Stimulated activated CD8-positive, alpha-beta memory T cell treated with anti-CD3 and anti-CD28 coated beads, Interleukin-4, amount 100 ng/mL, for 4 hours (primary cell): ENCODE measurements at places on chromosomes 7 and 10.

- DNase-seq, result no peak
Measured at GRCh38 chr10:128027822-128028507, 98.3 kb downstream of the MKI67 start.

GRCh38 chr7:80206763-80207162, 72.1 kb downstream of the GNAI1 start:
- DNase-seq, result no peak

DNA sequence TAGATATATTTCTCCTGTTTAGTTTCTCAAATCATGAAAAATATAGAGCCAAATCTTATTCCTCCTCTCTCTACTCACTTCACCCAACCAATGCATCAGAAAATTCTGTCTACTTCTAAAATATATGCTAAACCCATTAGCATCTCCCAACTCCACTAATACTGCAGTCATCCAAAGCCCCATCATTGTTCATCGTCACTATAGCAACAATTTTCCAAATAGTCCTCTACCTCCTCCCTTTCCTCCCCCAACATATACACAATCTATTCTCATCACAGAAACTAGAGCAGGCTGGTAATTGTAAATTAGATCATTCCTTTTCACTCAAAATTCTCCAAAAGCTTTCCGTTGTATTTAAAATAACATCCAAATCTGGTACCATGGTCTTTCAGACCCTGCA, 38.4 kb upstream of the C10orf120 start:
- no peak for DNase-seq

DNA sequence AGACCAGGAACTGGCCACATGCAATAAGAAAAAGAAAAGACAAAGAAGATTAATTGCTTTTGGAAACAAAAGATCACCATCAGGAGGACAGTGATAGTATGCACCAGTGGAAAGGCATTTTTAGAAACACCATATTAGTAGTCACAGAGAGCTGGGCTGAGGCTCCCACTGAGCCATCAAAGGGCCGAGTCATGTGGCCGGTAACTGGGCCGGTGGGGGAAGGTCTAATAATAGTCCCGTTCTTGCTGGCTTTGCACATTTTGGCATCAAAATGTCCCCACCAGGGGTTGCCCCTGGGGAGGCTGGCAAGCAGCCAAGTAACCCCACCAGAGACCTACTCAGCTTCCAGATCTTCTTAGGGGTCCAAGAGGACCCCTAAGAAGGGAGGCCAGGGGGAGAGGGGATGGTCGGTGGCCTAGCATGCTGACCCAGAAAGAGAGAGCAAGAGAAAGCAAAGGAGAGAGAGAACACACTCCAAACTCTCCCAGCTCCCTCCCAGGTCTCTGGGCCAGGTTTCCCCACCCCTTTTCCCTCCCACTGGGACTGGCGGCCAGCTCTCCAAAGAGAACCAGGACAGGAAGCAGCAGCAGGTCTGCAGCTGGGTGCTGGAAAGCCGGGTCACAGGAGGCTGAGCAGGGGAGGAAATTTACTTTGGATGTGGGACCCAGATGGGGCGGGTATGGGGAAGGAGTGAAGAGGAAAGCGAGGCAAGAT, 70.2 kb upstream of the FGFR2 start:
- DNase-seq, result no peak

DNA sequence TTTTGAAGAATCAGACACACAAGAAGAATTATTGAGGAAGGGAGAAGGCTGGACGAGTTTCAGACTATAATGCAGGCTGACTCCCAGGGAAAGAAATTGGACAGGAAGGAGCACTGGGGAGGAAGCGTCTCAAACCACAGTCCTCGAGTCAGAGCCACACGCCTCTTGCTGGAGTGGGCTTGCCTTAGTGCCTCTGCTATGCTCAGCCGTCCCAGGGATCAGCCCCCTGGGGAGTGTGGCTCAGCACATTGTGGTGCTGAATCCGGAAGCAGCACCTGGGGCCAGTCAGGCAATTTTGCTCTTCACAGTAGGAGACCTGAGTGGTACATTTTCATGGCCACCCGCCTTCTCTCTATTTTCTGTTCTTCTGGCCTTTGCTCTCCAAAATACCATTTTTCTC, 67.4 kb upstream of the SLC35G1 start:
- no peak for DNase-seq

DNA sequence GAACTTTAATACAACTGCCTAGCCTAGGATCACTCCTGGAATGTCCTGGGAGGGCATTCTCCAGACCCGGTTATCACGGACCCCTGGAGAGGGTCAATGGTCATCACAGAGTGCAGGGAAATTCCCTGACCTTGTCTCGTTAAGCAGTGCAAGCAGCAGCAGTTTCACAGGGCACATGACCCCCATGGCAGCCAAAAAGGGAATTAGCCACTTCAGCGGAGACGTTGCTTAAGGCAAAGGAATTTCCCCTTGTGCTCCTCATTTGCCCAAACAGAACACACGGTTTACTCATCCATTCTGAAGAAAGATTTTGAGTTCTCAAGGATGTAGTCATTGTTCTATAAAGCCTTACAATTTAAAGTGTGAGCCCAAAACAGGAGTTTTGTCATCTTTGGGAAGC, 260.3 kb downstream of the SNX13 start:
- DNase-seq, result no peak

GRCh38 chr10:24982319-24983112, 30.1 kb upstream of the PRTFDC1 start:
- DNase-seq, result no peak

DNA sequence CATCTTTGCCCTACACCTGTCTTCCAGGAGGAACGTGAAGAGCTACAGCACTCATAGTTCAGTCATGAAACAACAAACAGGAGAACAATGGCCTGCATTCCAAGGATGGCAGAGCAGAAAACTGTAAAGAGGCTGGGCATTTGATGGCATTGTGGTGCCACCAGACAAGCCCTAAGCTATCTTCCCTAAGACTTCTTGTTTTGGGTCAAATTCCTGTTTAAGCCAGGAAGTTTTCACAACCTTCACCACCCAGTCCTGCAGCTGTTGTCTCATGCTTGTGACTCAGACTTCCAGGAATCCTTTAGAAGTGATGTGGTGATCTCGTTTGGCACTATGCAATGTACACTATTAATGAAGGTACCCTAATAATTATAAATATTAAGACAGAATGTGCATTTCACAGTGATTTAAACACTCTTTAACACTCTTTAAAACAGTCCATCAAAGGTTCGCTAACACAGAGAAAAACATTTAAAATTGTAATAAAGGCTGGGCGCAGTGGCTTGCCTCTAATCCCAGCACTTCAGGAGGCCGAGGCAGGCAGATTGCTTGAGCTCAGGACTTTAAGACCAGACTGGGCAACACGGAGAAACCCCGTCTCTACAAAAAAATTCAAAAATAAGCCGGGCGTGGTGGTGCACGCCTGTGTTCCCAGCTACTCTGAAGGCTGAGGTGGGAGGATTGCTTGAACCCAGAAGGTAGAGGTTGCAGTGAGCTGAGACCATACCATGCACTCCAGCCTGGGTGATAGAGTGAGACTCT, 2.7 kb upstream of the HERPUD2 start:
- no peak for DNase-seq

DNA sequence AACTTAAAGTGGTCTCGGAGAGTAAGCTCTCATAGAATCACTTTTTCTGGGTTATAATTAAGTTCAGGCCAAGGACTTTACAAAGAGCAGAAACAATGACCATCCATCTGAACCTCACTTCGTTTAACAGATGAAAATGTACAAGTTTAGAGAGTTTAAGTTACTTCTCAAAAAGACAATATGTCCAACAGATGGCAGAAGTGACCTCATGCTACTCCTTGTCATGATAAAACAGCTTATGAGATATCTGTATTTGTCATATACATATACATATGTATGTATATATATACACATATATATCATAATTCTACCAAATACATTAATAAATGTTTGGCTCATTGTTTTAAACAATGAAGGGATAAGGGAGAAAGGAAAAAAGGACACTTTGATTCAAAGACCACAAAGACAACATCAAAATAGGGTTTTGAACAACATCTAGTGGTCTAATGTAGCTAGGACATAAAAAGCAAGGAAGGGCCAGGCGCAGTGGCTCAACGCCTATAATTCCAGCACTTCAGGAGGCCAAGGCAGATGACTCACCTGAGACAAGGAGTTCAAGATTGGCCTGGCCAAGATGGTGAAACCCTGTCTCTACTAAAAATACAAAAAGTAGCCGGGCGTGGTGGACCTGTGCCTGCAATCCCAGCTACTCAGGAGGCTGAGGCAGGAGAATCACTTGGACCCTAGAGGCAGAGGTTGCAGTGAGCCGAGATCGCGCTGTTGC, 17.8 kb downstream of the NAPEPLD start:
- no peak for DNase-seq

DNA sequence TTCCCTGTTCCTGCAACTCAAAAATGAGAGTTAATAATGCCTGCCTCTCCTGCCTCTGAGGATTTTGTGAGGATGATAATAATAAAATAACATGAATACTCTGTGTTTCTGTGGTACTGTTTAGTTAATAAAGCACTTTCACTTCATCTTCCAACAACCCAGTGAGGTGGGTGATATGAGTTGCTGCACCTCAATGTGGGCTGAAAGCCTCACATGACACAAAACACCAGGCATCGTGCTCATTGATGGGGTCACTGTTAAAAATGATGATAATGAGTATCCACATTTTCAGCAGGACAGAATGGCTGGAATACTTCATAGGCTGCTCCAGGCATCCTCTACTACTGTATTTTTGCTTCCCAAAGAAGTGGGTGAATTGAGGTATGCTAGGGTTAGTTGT, 222.8 kb upstream of the NRP1 start:
- DNase-seq, result no peak

DNA sequence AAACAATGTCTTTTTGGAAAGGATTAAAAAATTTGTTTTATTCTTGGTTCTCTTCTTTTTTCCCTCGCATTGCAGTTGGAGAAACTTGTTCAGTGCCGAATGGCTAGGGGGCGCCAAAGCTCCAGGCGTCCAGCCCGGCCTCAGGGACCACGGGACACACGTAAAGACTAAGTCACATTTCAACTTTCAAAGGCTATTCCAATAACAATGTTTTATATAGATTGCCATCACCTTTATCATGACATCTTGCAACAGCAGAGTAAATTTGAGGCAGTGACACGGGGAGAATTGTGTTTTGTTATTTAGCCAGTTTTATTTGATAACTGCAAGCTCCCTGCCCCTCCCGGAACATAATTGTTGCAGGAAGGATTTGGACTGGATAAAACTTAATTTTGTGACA, 2.2 kb upstream of the IGFBP3 start:
- no peak for DNase-seq

- no peak for DNase-seq
Measured at GRCh38 chr7:155071121-155071651, 1.1 kb downstream of the HTR5A start.
